RWPE1 (cell line): ENCODE measurements at places on chromosomes 7 and 10.

GRCh38 chr7:37495574-37496184, 47.0 kb upstream of the ELMO1 start:
- DNase-seq = peak; percentile 23

DNA sequence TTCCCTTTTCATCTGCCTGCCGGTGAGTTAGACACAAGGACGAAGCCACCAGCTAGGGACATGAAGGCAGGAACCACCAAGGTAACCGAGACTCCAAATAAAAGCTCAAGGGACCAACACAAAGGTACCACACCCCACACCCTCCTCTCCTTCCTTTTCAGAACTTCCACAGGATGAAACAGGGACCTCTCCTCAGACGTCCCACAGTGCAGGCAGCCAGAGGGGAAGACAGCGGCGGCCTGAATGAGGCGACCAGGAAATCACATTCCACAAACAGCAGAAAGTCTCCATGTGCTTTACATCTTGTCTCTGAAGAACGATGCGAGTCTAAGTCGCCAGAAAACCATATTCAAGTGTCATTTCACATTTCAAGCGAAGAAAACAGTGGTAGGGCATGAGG, 97.8 kb downstream of the DIP2C start:
- DNase-seq = no peak

GRCh38 chr10:95837783-95838182, 70.0 kb upstream of the CC2D2B start:
- no peak for DNase-seq

DNA sequence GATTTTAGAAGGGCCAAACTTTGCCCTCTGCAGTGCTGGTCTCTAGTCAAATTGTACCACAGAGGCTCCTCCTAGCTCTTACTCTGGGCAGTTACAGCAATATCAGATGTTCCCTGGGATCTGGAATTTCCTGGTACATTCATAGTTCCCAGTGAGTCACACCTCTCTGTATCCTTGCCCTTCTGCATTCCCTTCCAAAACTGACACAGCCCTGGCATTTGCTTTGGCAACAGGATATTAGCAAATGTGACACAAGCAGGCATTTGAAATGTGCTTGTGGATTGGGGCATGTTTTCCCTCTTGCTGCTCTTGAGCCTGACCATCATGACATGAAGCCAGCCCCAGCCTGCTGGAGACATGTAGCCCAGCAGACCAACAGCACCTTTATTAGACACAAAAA, 284.7 kb upstream of the AKR1E2 start:
- peak; percentile 83 for DNase-seq

DNA sequence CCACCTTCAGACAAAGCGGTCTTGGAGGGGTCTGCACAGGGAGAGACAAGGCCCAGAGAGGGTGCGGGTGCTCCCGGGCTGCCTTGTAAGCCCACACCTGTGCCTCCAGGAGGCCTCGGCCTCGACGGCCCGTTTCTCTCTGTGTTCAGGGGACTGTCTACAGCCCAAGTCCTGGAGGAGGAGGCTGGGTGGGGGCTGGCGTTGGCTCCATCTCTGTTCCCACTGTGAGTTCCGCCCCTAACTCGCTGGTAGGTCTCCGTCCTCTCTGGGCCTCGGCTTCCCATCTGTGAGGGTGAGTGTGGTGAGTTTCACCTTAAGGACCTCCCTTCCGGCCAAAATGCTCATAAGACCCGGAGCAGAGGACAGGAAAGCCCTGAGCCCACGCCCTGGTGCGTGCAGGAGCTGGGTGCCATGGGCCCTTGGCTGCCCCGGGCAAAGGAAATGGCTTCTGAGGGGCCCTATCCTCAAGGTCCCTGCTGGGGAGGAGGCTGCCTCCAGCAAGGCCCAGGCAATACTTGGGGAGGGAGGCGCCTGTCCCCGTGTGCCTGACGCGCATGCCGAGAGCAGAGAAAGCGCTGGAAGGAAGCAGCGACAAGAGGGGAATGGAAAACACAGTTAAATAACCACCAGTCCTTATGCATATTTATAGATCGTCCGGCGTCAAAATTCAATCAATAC, 276.8 kb downstream of the ELFN1 start:
- DNase-seq = no peak

GRCh38 chr10:71431239-71432100, 34.8 kb downstream of the CDH23 start:
- DNase-seq = no peak

GRCh38 chr7:493661-494251, 25.9 kb downstream of the PDGFA start:
- DNase-seq = no peak

GRCh38 chr10:124952123-124952522, 10.2 kb downstream of the ZRANB1 start:
- no peak for DNase-seq

DNA sequence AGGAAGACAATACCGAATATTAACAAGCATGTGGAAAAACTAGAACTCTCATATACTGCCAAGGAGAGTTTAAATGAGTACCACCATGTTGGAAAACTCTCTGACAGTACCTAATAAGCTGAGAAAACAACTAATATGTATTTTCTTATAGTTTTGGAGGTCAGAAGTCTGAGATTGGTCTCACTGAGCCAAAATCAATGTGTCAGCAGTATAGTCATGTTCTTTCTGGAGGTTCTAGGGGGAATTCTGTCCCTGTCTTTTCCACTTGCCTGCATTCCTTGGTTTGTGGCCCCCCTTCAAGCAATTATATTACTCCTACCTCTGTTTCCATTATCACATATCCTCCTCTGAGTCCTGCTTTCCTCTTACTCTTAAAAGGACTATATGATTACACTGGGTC, 144.6 kb downstream of the HBP1 start:
- DNase-seq = no peak

GRCh38 chr7:133746847-133747246, 380.3 kb upstream of the LRGUK start:
- no peak for DNase-seq

GRCh38 chr7:33109005-33109757, at the start of gene RP9:
Gene RP9, minus strand, starts transcription at chr7:33109404. Its CDS starts 32 bp downstream, at chr7:33109372.
- DNase-seq = peak; percentile 62

GRCh38 chr7:113282875-113283274, 164.5 kb upstream of the SMIM30 start:
- DNase-seq = no peak

- no peak for DNase-seq
Measured at GRCh38 chr7:24656608-24657007, 83.4 kb downstream of the PALS2 start.

DNA sequence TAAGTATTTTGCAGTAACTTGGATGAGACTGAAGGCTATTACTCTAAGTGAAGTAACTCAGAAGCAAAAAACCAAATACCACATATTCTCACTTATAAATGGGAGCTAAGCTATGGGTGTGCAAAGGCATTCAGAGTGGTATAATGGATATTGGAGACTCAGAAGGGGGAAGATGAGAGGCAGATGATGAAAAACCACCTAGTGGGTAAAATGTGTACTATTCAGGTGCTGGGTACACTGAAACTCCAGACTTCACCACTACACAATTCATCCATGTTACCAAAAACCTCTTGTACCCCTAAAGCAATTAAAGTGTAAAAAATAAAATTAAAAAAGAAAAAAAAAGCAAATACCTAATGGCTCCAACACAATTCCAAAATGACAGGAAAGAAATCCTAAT, 351.7 kb downstream of the NXPH1 start:
- DNase-seq = no peak

DNA sequence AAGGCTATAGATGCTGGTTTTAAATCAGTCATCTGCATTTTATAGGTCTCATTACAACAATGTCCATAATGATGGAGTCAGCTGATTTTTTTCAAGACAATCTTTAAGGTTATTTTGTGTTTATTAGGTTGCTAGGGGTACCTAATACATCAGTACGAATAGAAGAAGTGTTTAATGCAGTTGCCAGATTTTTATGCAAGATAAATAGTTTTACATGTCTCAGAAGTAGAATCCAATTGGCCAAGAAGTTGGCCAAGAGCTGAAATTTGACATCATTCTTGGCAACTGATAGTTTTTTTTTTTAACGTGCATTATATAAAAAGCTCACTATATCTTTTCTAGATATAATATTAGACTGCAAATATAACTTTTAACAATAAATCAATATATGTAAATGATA, 208.5 kb downstream of the TRIL start:
- no peak for DNase-seq

GRCh38 chr7:139889186-139889871, 60.3 kb downstream of the TBXAS1 start:
- DNase-seq = peak; percentile 44

GRCh38 chr7:152859781-152860191, 100.2 kb downstream of the ACTR3B start:
- DNase-seq = no peak

- peak; percentile 83 for DNase-seq
Measured at GRCh38 chr10:11757454-11757820, 15.3 kb downstream of the ECHDC3 start.

DNA sequence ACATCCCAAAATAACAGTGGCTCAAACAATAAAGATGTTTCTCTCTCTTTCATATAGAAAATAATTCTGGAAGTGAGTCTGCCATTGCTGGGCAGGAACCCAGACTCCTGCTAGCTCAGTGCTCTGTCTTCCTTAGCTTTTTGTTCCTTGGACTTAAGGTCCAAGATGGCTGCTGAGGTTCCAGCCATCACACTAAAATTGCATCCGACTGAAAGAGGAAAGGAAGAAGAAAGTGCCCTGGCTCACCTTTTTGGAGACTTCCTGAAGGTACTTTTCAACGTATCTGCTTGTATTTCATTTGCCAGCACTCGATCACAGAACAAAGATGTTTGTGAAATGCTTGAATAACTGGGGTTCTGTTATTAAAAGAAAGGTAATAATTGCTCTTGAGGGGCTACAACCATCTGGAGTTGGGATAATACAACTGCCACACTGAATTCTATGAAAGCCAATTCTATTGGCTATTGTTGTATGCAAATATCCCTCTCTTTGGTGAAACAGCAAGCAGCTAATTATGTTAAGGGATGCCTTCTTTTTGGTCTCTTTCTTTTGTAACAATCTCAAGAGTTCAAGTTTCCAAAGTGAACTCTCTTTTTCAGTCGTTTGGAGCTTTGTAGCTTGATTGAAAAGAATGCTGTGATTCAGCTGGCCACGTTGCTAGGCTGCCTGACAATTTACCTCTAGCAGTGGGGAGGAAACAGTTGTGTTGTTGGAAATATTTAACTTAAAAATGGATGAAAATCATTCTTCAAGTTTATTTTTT, 83.9 kb downstream of the BAMBI start:
- DNase-seq = no peak

DNA sequence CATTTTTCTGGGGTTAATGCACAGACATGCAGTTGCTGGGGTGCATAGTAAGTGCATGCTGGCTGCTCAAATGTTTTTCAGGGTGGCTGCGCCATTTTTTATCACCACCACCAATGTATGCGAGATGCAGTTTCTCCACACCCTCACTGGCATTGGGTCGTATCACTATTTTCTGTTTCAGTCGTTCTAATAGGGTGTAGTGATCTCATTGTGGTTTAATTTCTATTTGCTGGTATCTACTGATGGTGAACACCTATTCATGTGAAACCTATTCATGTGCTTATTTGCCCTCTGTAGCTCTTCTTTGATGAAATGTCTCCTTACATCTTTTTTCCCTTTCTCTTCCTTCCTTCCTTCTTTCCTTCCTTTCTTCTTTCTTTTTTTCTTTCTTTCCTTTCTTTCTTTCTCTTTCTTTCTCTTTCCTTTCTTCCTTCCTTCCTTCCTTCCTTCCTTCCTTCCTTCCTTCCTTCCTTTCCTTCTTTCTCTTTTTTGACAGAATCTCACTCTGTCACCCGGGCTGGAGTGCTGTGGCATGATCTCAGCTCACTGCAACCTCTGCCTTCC, 84.3 kb downstream of the ELFN1 start:
- DNase-seq = no peak

DNA sequence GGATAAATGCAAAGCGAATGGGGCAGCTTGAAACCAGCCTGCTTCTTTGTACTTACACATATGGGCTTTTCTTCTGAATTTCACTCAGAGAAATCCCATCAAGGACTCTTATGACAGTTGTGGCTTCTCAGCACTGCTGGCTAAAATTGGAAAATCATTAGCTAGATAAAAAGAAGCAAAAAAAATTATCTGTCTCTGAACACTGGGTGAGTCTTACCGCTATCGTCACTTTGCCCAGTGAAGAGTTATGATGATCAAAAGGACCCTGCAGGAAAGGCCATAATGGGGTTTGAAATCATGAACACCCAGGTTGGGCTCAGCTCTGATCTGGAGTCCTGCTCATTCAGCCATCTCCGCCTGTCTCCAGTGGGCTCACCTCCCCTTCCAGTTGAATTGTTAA, 34.3 kb downstream of the AOAH start:
- DNase-seq = no peak
